ENCODE measurements at places on chromosomes 7 and 10.
A peak's percentile ranks its signal among the peaks of the same experiment; 100 is the strongest.

- no peak for DNase-seq
Observed at GRCh38 chr10:81177651-81178244, 640.0 kb downstream of the SH2D4B start.

- no peak for DNase-seq
Observed at GRCh38 chr7:2710901-2711551, 23.0 kb downstream of the AMZ1 start.

DNA sequence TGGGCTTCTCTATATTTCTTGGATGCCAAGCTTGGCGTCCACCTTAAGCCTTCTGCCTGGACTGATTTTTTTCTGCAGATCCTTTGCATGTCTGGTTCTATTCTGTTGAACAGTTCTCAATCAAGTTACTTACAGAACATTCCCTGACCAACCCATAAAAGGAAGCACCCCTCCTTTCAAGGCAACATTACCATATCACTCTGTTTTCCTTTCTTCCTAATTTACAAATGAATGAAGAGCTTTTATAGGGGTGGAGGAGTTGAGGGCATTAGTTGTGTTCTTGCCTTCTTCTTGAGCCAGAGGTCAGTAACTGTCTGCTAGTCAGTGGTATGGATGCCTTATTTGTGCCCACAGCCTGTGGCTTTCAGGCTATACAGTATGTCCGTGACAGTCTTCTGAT is 361.0 kb downstream of the PHTF2 start:
- no peak for DNase-seq

DNA sequence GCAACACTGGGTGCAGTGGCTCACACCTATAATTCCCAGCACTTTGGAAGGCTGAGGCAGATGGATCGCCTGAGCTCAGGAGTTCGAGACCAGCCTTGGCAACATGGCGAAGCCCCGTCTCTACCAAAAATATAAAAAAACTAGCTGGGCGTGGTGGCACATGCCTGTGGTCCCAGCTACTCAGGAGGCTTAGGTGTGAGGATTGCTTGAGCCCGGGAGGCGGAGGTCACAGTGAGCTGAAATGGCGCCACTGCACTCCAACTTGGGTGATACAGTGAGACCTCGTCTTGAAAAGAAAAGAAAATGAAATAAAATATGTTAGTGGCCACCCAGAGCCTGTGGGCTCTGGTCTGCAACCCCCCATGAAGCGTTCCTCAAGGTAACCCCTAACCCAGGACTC is 13.3 kb downstream of the ITPRIP start:
- no peak for DNase-seq

DNA sequence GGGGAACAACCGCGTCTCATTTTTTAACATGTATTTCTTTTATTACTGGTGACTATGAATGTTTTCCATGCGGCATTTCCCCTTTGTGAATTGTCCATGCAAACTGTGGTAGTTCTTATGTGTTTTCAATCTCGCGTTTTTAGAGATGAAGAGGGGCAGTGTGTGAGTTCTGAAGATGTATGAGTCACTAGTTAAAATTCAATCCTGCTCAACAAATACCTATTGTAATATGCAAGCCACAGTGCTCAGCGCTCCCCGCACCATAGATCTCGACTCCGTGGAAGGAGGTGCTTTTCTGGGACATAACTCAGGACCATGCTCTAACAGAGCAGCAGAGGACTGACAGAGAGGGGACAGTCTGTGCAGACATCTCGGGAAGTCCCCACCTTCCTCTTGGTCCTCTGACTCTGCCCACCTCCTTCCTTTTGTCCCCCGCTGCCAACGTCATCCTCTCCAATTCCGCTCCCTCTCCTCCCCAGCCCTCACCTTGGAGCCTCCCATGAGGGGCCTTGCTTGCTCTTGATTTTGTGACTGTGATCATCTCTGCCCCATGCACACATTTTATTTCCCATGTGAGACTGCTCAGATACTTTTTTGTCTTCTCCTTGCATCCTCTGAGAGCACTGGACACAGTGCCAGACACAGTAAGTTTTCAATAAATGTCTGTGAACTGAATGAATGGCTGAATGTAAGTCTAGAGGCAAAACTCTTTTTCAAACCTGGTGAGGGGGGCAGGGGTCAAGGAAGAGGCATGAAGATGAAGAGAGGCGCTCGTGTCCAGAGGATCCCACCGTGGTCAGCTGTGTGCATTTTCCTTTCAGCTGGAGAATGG is 42.7 kb upstream of the PLEKHA1 start:
- no peak for DNase-seq

GRCh38 chr10:88315755-88316154 is 267.4 kb downstream of the RNLS start:
- no peak for DNase-seq

- DNase-seq: no peak
Observed at GRCh38 chr10:82529062-82529461, 654.1 kb downstream of the NRG3 start.

- DNase-seq: no peak
Observed at GRCh38 chr10:16953270-16953669, 136.0 kb upstream of the RSU1 start.

GRCh38 chr7:105014693-105015389 is 836 bp downstream of the KMT2E start:
- DNase-seq: no peak

DNA sequence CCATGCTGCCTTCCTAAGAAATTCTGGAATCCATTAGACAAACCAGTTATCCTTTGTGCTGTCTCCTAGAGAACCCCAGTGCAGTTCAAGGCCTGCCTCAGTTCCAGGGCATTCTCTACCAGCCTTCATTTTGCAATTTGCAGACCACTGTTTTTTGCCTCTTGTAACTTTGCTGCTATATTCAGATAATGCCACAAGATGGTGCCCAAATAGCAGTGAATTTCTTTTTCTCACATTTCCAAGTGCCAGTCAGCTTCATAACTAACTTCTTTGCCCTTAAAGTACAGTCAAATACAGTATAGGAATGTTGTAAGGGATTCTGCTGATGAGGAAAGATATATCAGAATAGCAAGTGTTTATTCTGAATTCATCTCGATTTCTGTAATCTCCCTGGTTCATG is 25.2 kb downstream of the LOXL4 start:
- DNase-seq: no peak

DNA sequence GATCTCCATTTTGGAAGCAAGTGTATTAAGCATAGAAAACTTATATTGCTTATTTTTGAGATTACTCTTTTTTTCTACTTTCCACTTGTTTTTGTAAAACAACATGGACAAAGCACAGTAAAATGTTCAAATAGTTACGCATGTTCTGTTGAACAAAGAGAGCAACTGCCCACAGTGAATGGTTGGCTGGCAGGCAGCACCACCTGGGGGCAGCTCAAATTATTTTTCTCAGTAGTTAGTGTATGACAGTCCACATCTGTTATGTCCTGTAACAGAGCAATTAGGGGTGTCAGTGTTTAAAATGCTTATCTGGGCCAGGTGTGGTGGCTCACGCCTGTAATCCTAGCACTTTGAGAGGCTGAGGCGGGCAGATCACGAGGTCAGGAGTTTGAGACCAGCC is 46.1 kb upstream of the CACUL1 start:
- DNase-seq: no peak

- DNase-seq: no peak
Observed at GRCh38 chr7:148621563-148621962, 31.0 kb downstream of the C7orf33 start.

- no peak for DNase-seq
Observed at GRCh38 chr10:17805330-17805729, 3.8 kb upstream of the MRC1 start.

DNA sequence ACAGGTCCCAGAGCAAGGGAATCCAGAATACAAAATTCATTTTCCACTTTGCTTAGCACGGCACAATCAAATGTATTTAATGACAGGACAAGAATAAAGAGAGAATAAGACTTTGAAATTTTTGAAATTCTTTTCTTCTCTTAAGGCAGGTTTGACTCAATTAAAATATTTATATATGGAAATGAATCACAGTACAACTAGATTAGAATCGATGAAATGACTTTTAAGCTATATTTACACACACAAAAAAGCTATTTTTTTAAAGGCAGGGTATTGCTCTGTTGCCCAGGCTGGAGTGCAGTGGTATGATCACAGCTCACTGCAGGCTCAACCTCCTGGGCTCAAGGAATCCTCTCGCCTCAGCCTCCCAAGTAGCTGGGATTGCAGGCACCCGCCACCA is 265.4 kb upstream of the SLC26A5 start:
- no peak for DNase-seq

DNA sequence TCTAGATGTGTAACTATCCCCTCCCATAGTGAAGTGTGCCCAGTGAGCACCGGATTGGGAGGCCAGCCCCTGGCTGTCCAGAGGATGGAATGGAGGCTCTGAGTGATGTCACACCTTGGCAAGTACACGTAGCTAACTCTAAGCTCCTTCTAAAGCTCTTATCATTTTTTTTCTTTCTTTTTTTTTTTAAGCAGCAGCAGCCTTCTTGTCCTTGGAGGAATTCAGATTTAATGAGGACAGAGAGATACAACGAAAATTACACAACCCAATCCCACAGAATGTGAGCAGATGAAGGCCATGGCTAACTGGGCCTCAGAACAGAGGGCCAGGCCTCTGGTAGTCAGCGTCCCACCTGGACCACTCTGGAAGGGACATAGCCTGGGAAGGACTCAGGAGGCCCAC is 11.3 kb downstream of the TNS3 start:
- DNase-seq: no peak

GRCh38 chr10:132762267-132762666 is 23.7 kb downstream of the NKX6-2 start:
- DNase-seq: no peak

- no peak for DNase-seq
Observed at GRCh38 chr7:30276203-30276900, 8.0 kb upstream of the ZNRF2 start.

DNA sequence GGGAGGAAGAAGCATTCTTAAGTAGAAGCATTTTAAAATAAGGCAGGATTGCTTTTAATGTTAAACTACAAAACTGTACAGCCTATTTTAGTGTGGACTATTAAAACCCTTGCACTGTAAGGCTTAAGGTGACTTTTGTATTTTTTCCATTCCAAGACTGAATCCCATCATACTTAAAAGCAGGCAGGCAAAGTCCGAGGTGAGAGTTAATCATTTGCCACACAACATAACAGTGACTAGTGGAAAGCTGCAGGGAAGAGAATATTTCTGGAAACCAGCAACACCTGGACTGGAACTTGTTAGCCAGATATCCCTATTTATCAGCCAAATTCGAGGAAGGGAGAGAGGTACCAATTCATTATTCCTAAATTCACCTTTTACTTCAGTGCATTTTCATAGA is 3.5 kb downstream of the PRR15 start:
- no peak for DNase-seq

GRCh38 chr10:131943021-131943814 is 38.5 kb downstream of the BNIP3 start:
- no peak for DNase-seq

- DNase-seq: no peak
Observed at GRCh38 chr7:102119213-102119651, 167.4 kb upstream of the SH2B2 start.

DNA sequence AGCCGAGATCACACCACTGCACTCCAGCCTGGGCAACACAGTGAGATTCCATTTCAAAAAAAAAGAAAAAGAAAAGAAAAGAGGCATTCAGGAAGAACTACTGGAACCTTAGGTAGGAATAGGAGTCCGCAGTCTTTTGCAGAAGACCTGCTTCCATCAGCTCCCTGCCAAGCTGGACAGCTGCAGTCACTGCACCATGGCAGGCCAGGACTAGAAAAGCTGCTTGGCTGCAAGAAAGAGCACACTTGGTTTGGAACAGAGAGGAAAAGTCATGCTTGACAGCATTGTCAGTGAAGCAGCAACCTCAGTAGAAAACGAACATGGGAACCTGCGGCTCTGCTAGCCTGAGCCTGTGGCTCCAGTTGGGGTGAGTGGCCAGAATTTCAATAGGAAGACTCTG is 104.3 kb downstream of the MARCHF5 start:
- no peak for DNase-seq

GRCh38 chr10:69088801-69089501 is 1.0 kb downstream of the SRGN start:
- DNase-seq: no peak

GRCh38 chr7:48782511-48782910 is 141.8 kb upstream of the CDC14C start:
- DNase-seq: peak; percentile 64

Measured in NCI-H2081 treated with DMSO at 0.1 percent for 48 hours (cell line).